ENCODE measurements at places on chromosomes 13 and 19. TPM values are rescaled to one million over a fixed set of nuclear protein-coding genes. Genes with fewer than 3 reads are reported as not detected.

SIN3B gene
- 40.0 TPM for total RNA-seq

TTYH1 gene
- 0.91 TPM for total RNA-seq

RXFP2 gene
- total RNA-seq: not detected

TUBA3C gene
- total RNA-seq: not detected

ZNF382 gene
- total RNA-seq: 11.1 TPM
